ENCODE measurements at places on chromosomes 16 and 17. TPM values are rescaled to one million over a fixed set of nuclear protein-coding genes. Genes with fewer than 3 reads are reported as not detected.

DNA sequence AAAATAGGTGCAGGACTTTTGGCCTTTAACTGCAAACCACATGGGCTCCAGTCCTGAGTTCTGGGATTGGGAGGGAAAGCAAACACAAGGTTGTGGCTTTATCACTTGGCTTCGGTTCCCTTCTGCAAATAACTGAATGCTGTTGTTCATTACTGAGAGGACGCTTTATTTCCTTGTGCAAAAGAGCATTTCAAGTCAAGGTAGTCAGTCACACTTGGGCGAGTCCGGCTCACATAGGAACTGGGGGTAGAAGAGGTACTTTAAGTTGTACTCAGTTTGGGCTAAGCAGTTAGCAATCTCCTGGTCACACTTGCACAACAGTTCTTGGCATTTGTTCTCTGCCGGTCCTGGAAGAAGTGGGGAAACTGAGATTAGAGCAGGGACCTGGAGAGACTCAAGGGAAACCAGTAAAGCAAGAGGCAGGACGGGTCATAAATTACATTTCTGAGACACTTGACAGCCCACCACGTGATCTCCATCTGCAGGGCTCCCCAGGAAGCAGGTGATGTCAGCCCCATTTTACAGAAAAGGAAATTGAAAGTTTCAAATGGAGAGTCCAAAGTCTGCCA, 21.6 kb downstream of the PLA2G10 start:
- DNase-seq, result no peak

GRCh38 chr16:18959031-18959505, 24.7 kb upstream of the TMC7 start:
- peak; percentile 33 for DNase-seq

DNA sequence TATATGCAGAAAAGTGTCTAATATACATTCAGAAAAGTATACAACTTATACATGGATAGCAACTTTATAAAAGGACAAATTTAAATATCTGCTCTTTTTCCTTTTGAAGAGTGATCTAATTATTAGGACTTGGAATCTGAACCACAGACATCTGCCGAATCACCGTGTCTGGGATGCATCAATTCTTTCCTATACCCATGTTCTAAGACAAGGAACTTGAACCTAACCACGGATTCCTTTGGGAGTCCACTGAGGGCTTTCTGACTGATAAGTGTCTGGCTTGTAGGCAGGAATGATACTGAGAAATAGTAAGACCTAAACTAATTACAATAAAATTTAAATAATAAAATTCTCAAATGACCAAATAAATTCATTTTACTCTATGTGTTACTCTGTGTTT, 54.2 kb downstream of the NDEL1 start:
- no peak for DNase-seq

DNA sequence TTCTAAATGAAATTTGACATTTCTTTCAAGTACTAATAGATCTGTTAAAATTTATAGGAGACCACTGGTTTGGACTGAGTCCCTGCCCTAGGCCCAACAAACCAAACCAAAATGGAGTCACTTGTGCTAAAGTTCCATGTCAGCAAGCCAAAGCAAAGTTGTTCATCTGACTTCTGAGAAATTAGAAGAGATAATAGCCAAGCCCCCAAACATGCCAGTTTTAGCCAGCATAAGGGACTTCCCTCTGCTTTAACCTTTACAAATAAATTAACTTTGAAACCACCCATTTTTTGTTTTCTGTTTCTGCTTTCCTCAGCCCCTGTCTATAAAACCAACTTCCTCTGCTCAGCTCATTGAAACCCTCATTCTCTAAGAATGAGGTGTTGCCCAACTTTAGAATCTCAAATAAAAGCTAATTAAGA, 18.9 kb downstream of the CDR2 start:
- DNase-seq, result no peak

Gene SLC25A19
- total RNA-seq, result 13.6 TPM

DNA sequence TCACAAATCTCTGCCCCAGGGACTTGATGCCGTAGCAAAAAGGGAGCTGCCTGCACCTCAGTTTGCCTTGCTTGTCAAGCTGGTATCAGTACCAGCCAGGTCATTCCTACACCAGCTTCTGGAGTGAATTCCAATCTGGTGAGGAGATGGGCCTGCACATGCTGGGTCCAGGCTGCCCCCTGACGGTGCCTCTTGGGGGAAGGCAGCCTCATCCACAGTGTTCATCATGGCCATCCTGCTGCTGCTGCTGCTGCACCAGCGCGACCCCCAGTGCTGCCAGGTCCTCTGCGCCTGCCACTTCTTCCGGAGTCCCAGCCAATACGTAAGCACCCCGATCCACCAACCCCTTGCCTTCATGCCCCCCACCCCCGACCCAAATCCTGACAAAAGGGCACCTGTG, 8.3 kb downstream of the MRPL27 start:
- DNase-seq, result no peak

- DNase-seq, result no peak
Observed at GRCh38 chr16:9868606-9869149, 313.6 kb downstream of the GRIN2A start.

GRCh38 chr16:1770328-1771187, 785 bp downstream of the NME3 start:
- DNase-seq, result no peak
